Activated T-helper 1 cell treated with anti-CD3 and anti-CD28 coated beads, Interleukin-12 subunit alpha, Interleukin-12 subunit beta, Interleukin-2, Interleukin-4 antibody, amounts not matched to agents 30 ng/mL and 10 ng/mL and 1 ng/mL, durations not matched to agents 14 hours and 24 hours and 36 hours (primary cell): ENCODE measurements at places on chromosomes 7 and 10. TPM values are rescaled to one million over a fixed set of nuclear protein-coding genes. Genes with fewer than 3 reads are reported as not detected.

ZNF273 gene
- 8.5 and 9.3 TPM in 2 replicates for total RNA-seq

GPR26 gene
- total RNA-seq, result not detected in 2 replicates

CDK14 gene
- 1.6 and 1.9 TPM in 2 replicates for total RNA-seq

POLR2J gene
- 49.7 and 55.3 TPM in 2 replicates for total RNA-seq

LLCFC1 gene
- total RNA-seq, result not detected in 2 replicates

EVX1 gene
- not detected in 2 replicates for total RNA-seq

DLX5 gene
- not detected in 2 replicates for total RNA-seq

EPHB4 gene
- 2.4 and 2.8 TPM in 2 replicates for total RNA-seq

OPTN gene
- 52.6 and 54.1 TPM in 2 replicates for total RNA-seq

OR2A7 gene
- 1.7 and 2.1 TPM in 2 replicates for total RNA-seq

MYH16 gene
- total RNA-seq, result not detected in 2 replicates

PRLHR gene
- total RNA-seq, result not detected in 2 replicates

ZNF438 gene
- 2.4 and 2.6 TPM in 2 replicates for total RNA-seq

- H3K36me3 ChIP-seq, result no peaks in the 10 kb centered on the region
- no peaks in the 10 kb centered on the region for H3K4me1 ChIP-seq
- peak; percentile 9 for DNase-seq
- no peaks in the 10 kb centered on the region for H3K27me3 ChIP-seq
- H3K4me3 ChIP-seq, result no peak overlapping the region
Observed at GRCh38 chr10:52740913-52741675, 31.5 kb downstream of the MBL2 start.

DNA sequence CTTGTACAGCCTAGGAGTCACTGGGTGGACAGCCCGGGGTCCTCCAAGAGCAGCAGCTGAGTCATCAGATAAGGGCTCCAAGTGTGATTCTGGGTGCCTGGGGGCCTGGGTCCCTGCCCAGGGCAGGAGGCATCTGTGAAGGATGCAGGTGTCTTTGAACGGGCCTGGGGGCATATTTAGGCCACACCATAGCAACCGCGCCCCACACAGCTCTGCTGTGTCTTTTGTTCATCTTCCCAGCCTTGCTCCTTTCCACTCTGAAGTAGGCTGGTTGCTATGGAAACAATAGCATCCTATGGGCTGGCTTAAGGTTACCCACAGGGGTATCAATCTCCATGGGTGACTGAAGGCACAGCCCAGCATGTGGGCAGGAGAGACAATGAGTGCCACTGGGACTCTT, 324.7 kb downstream of the TCERG1L start:
- H3K27me3 ChIP-seq, result no peaks in the 10 kb centered on the region
- no peaks in the 10 kb centered on the region for H3K36me3 ChIP-seq
- no peaks in the 10 kb centered on the region for H3K4me1 ChIP-seq
- no peak overlapping the region for H3K27ac ChIP-seq
- no peak overlapping the region for H3K4me3 ChIP-seq
- no peak for DNase-seq

- H3K36me3 ChIP-seq, result no peaks in the 10 kb centered on the region
- peaks cover 19% of the 10 kb centered on the region for H3K27me3 ChIP-seq
- no peak overlapping the region for H3K4me3 ChIP-seq
- H3K27ac ChIP-seq, result no peak overlapping the region
Observed at GRCh38 chr10:118349235-118349634, 7.1 kb upstream of the FAM204A start.

DNA sequence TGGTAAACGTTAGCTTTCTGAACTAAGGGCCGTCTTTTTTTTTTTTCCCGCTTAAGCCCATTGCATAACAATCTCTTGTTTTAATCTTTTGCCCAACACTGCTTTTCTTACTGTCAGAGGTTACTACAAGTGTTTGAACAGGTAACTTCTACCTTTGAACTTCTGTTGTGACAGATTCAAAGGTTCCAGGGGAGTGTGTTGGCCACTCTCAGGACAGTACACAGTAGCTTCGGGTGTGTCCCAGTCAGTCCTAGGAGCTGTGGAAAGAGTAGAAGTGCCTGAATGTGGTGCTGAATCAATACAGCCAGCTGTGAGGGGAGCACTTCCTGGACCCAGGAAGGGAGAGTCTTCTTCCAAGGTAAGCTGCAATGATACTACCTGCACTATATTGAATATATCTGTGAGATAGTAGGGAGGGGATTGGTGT, at the start of gene ACSL5:
Gene ACSL5, plus strand, starts transcription at position 205 of the 427 bp plus-strand sequence. CDS start 20,831 bp downstream, outside the sequence.
- H3K27me3 ChIP-seq, result no peaks in the 10 kb centered on the region
- peaks cover 6% of the 10 kb centered on the region for H3K36me3 ChIP-seq
- H3K27ac ChIP-seq, result peak within 1 kb of the TSS; percentile 100
- no peak for DNase-seq
- H3K4me3 ChIP-seq, result peak within 1 kb of the TSS; percentile 100

GRCh38 chr10:9010093-9010492, 955.6 kb downstream of the GATA3 start:
- H3K4me3 ChIP-seq, result no peak overlapping the region
- H3K27ac ChIP-seq, result no peak overlapping the region
- no peaks in the 10 kb centered on the region for H3K36me3 ChIP-seq
- peaks cover 2% of the 10 kb centered on the region for H3K27me3 ChIP-seq
- no peak for DNase-seq

- no peak overlapping the region for H3K4me3 ChIP-seq
- no peaks in the 10 kb centered on the region for H3K36me3 ChIP-seq
- H3K27ac ChIP-seq, result no peak overlapping the region
- peaks cover 40% of the 10 kb centered on the region for H3K27me3 ChIP-seq
Observed at GRCh38 chr10:86393862-86394455, 27.4 kb upstream of the GRID1 start.

DNA sequence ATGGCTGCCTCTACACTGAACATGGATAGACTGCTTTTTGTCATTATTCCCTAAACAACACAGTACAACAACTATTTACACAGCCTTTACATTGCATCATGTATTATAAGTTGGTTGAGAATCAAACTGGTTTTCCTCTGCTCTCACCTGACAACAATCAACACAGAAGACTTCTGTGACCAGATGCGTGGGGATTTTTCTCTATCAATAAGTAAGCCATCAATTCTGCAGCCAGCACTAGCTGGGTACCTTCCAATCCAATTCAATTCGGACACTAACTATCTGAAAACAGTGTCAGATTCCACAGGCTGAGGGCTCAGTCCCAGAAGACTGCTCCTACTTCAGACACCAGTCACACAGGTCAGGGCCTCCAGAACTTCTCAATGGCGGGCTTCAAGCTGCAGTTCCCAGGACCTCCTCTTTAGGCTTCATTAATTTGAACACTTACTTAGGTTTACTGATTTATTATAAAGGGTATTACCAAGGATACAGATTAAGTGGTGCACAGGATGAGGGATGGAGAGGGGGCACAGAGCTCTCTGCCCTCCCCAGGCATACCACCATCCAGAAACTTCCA, 36.4 kb upstream of the ASL start:
- H3K27me3 ChIP-seq, result peaks cover 21% of the 10 kb centered on the region
- peaks cover 5% of the 10 kb centered on the region for H3K4me1 ChIP-seq
- H3K4me3 ChIP-seq, result no peak overlapping the region
- H3K36me3 ChIP-seq, result no peaks in the 10 kb centered on the region
- no peak overlapping the region for H3K27ac ChIP-seq

- no peaks in the 10 kb centered on the region for H3K4me1 ChIP-seq
- H3K36me3 ChIP-seq, result no peaks in the 10 kb centered on the region
- no peak overlapping the region for H3K4me3 ChIP-seq
- no peak for DNase-seq
- peaks cover 50% of the 10 kb centered on the region for H3K27me3 ChIP-seq
- H3K27ac ChIP-seq, result no peak overlapping the region
Observed at GRCh38 chr7:108455551-108455997, 662 bp downstream of the NRCAM start.

- no peak for DNase-seq
- H3K27me3 ChIP-seq, result peaks cover 3% of the 10 kb centered on the region
- no peaks in the 10 kb centered on the region for H3K4me1 ChIP-seq
- no peaks in the 10 kb centered on the region for H3K36me3 ChIP-seq
- no peak overlapping the region for H3K4me3 ChIP-seq
Observed at GRCh38 chr7:42768045-42768444, 143.8 kb downstream of the C7orf25 start.

GRCh38 chr10:58473976-58474375, 38.7 kb upstream of the BICC1 start:
- no peaks in the 10 kb centered on the region for H3K4me1 ChIP-seq
- peaks cover 8% of the 10 kb centered on the region for H3K27me3 ChIP-seq
- no peaks in the 10 kb centered on the region for H3K36me3 ChIP-seq
- no peak overlapping the region for H3K27ac ChIP-seq
- H3K4me3 ChIP-seq, result no peak overlapping the region

DNA sequence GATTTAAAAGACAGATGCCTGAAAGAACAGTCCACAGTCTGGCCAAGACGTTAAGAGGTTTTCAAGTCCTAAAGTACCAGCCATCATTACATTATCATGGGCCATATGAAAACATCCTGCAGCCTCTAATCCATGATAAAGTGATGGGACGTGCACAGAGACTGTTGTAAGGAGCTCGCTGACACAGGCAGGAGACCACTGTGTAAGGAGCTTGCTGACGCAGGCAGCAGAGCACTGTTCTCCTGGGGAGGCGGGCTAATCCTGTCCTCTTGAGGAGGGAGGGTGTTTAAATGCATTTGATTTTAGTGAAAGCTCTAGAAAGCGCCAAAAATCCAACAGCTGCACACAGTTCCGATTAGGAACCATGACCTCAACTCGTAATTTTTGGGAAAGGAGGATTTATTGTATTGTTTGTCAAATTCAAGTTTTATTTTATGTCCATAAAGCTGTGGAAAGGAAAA, 16.9 kb downstream of the SVIL start:
- H3K36me3 ChIP-seq, result no peaks in the 10 kb centered on the region
- no peak overlapping the region for H3K4me3 ChIP-seq
- H3K27me3 ChIP-seq, result no peaks in the 10 kb centered on the region
- H3K27ac ChIP-seq, result no peak overlapping the region
- DNase-seq, result no peak

DNA sequence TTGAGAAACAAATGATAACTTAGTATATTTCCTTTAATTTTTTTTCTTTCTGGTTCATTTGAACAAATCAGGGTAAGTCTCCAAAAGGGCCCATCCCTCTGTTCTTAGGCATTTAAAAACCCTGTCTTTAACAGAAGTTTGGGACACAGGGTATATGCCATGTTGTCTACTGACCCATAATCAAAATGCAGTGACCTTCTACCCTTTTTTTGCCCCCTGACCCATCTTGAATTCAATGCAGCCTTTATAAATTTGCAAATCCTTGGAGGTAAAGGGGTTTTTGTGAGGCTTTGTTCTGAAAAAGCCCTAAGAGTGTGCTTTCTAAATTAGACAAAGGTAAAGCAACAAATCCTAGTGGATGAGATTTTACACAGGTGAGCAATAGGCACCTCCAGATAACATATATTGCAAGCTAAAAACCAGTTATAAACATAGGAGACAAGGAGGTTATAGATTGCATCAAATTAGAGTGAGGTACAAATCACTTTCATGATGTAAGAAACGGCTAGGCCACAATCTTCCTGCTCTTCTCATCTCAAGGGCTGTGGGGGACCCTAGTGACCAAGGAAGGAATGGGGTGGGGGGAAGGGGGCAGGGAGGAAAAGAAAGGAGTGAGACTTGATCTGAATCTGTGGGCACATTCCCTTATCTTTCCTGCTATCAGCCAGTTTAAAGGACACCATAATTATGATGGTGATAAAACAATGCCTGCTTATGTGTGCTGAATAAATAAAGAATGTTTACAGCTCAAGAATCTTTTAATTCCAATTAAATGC, 2.7 kb downstream of the SKIDA1 start:
- peaks cover 47% of the 10 kb centered on the region for H3K27me3 ChIP-seq
- H3K4me1 ChIP-seq, result peaks cover 59% of the 10 kb centered on the region
- peaks cover 14% of the 10 kb centered on the region for H3K36me3 ChIP-seq
- H3K4me3 ChIP-seq, result no peak overlapping the region
- H3K27ac ChIP-seq, result no peak overlapping the region

DNA sequence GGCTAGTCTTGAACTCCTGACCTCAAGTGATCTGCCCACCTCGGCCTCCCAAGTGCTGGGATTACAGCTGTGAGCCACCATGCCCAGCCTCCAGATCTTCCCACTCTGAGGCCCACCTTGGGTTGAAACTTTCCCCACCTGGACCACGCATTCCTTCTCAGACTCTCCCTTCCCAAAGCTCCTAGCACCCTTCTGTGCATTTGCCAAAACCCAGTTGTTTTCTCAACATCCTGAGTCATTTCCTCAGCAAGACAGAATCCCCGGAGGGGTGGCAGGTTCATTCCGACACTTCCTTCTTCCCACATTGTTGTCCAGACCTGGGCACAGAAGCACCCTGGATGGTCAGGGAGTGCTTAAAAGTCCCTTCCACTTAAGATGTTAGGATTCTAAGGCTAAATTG, 28.9 kb downstream of the BAG3 start:
- DNase-seq, result no peak
- H3K4me3 ChIP-seq, result no peak overlapping the region
- peak overlapping the region; percentile 53 for H3K27ac ChIP-seq
- H3K27me3 ChIP-seq, result peaks cover 3% of the 10 kb centered on the region
- H3K4me1 ChIP-seq, result peaks cover 28% of the 10 kb centered on the region

DNA sequence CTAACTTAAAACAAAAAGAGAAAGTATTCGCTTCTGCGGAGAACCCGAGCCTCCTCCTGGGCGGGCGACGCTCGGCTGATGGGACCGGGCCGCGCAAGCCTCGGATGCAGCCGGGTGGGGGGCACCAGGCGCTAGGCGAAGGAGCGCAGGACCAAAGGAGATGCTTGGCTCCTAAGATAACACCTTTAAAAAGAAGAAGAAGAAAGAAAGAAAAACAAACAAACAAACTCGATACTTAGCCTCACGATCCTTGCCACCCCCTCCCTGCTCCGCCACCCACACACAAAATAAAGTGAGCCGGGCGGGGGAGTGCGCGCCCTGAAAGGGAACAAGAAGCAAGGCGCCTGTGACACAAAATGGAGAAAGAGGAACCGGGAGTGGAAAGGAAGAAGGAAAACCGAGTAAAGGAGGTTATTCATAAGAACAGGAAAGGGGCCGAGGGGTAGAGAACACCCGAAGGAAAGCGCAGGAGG, 34.0 kb upstream of the EBLN1 start:
- H3K27me3 ChIP-seq, result peaks cover 18% of the 10 kb centered on the region
- H3K27ac ChIP-seq, result peak overlapping the region; percentile 98
- peaks cover 44% of the 10 kb centered on the region for H3K4me1 ChIP-seq

DNA sequence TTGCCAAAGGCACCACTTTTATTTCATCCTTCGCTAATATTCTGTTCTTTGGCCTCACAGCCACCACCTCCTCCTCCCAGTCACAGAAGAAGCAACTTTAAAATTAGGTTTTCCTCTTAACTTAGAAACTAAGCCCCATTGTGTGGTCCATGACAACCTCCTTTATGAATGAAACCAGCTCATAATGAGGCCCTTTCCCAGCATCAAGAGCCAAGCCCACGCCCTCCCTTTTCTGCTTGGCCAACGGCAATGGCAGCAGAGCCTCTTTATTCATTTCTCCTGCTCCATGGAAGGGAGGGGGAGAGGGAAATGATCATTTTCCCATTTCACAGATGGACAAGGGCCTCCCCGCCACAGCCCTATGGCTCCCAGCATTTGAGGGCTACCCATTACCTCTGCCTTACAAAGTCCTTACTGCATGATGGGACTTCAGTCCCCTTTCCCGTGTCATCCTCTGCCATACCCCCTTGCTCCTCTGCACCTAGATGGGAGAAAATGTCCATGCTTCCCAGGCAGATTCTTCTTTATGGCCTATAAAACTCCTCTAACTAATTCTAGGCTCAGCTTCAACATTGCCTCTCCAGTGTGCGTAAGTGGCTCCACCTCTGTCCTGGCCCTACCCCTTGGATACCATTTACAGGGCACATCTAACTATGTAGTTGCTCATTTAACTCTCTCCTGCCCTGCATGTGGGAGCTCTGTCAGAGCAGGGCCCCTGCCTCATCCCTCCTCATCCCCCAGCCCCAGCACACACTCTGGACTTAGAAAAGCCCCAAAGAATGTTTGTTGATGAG, 475.5 kb downstream of the RPS24 start:
- H3K4me3 ChIP-seq, result no peak overlapping the region
- H3K4me1 ChIP-seq, result peaks cover 10% of the 10 kb centered on the region
- DNase-seq, result no peak
- H3K27ac ChIP-seq, result no peak overlapping the region
